ENCODE measurements at places on chromosomes 16 and 17.

- no peak for DNase-seq
Measured at GRCh38 chr17:10633738-10634379, 23.2 kb downstream of the MYH3 start.

- DNase-seq, result no peak
Measured at GRCh38 chr16:2447920-2448583, 11.9 kb upstream of the TEDC2 start.

DNA sequence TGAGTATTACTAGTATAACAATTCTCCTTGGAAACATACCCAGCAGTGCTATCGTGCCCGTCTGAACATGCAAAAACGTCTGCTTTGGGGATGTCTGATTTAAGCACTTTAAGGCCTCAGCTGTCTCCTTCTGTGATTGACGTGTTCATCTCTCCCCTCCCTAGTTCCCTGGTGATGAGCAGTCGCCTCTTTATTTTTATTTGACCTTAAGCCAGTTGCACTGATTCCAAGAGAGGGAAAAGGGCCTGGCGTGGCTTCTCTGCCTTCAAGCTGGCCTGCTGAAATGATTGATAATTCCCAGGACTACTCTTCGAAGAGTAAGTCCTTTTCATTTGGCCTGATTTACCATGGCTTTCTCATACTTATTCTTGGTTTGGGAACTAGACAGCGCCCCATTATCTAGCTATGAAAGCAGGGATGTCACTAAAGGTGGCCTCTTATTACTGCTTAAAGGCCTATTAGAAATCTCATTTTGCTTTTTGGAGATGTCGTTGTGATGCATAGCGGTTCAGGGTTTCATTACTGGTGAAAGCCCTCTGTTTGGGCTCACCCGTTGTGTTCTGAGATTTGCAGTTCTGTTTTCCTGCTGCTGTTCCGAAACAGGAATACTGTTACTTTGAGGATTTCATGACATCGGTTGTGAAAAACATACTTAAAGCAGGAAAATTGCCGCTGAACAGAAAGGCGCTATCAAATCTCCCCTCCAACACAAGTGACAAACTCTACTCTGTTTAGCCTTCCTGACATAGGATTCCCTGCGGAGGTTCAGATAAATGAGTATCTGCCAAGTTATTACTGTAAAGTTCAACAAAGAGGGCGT, 65.5 kb downstream of the IQCK start:
- no peak for DNase-seq

DNA sequence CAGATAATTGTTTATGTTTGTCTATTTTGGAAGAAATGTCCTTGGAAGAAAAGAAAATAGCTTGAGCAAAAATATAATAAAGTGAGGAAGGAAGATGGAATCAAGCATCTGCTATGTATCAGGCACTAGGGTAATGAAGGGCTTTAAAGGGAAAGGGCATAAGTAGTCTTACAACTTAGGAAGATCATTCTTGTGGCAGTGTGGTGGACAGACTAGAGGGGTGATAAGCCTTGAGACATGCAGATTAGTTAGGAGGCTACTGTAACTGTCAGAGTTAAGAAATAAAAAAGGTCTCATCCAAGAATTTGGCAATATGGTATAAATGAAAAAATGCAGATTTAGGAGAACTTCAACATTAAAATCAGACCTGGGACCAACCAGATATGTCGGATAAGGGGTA, 14.9 kb downstream of the FAM222B start:
- DNase-seq, result no peak

- no peak for DNase-seq
Measured at GRCh38 chr17:36089888-36090836, at the start of gene CCL3. TSS of gene CCL3 (minus strand) at chr17:36090143. CDS start at chr17:36090058, 85 bp downstream.

- DNase-seq, result no peak
Measured at GRCh38 chr17:17757956-17758845, 76.9 kb downstream of the RAI1 start.

- DNase-seq, result no peak
Measured at GRCh38 chr16:80120899-80121521, 419.8 kb upstream of the DYNLRB2 start.

- no peak for DNase-seq
Measured at GRCh38 chr16:55499281-55499680, 9.6 kb upstream of the LPCAT2 start.

- DNase-seq, result no peak
Measured at GRCh38 chr16:84605339-84605848, 12.5 kb downstream of the COTL1 start.

- DNase-seq, result no peak
Measured at GRCh38 chr17:49471089-49471683, 23.9 kb upstream of the NGFR start.

DNA sequence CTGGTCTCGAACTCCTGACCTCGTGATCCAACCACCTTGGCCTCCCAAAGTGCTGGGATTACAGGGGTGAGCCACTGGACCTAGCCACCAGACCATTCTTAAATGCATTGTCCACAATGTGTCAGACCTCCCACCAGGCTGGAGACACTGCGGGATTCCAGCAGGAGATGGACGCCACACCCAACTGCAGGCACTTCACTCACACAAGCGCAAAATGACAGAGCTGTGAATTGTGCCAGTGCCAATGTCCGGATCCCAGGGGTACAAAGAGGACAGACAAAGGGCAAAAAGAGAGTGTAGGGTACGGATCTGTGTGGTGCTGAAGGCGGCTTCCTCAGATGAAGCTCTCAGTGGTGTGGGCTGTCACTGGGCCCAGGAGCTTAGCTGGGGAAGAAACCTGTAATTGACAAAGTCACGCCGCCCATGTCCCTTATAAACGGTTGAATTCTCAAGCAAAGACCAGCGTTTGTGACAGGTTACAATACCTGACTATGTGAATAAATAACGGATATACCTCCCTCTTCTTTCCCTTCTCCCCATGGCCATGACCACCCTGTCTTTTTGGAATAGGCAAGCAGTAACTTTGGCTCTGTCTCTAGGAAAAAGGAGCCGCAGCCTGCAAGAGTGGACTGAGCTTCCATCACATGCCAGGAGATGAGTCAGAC, 40.0 kb downstream of the HS3ST3A1 start:
- DNase-seq, result no peak

GRCh38 chr17:7626956-7627249, 718 bp downstream of the SAT2 start:
- no peak for DNase-seq

DNA sequence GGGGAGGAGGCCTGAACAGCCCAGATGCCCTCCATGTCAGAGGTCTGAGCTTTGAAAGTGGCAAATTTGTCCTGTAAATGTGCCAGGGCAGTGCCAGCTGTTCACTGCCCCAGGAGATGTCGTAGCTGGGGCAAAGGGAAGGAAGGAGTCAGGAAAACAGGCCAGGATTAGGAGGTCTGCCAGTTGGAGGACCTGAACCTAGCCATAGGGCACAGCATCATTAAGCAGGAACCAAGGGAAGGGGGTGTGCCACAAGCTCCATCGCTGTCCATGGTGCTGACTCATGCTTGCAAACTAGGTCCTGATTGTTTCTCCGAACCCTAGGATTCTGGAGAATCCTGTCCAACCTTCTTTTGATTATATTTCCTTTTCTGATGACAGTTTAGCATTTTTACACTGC, 124.2 kb downstream of the TMEM132E start:
- no peak for DNase-seq

DNA sequence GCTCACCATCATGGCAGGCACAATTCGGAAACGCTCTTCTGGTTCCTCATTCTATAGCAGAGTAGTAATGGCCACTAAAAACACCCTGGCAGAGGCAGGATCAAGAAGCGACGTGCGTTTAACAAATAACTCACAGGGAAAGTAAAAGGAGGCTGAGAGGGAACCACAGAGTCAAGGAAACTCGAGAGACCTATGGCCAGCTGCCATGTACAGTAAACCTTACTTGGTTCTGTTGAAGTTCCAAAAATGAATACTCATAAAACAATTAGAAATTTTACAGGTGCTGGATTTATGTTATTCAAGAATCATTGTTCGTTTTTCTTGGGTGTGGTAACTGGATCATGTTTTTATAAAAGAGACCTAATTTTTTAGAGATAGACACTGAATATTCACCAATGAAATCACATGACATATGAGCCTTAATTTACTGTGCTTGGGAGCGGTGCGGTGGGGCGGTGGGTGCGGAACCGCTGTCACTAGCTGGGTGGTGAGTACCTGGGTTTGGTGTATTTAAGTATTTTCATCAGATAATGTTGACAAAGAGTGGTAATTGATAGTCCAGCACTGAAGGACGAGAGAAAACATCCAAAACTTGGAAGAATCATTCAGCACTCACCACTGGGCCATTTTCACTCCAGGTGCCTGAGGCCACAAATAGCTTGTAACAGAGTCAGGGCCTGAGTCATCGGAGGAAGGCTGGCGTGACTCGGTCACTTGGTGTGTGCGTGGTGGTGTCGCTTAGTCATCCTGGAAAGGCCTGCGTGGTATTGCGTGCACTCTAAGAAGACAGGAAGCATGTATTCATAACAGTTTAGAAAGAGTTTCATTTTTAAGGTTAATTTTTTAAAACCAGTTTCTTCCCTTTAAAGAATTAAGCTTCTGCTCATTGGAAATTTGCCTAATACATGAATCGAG, 135.4 kb upstream of the CHMP6 start:
- DNase-seq, result no peak

DNA sequence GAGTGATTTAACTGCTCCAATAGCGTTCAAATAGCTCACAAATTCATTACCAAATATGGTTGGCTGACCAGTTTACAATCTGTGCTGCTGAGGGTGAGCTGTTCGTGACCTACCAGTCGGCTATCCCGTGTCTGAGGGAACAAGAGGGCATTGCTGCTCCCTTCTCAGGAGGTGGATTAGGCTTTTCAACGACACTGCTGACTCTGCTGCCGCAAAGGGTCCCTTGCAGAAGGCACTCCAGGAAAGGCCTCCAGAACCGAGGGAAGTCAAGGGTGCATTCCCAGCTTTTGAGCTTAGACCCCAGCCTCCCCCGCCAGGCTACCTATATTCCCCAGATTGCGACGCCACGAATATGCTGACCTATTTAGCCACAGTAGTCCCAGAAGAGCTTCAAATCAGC, 32.3 kb downstream of the GJC1 start:
- no peak for DNase-seq

GRCh38 chr17:40658396-40658795, 6.6 kb downstream of the KRT222 start:
- no peak for DNase-seq

- DNase-seq, result no peak
Measured at GRCh38 chr17:66746736-66747135, 88.2 kb upstream of the CACNG5 start.
